HEK293T (cell line): ENCODE measurements at places on chromosomes 5 and 9.

- DNase-seq: no peak
Observed at GRCh38 chr5:14181299-14181968, 38.3 kb downstream of the TRIO start.

DNA sequence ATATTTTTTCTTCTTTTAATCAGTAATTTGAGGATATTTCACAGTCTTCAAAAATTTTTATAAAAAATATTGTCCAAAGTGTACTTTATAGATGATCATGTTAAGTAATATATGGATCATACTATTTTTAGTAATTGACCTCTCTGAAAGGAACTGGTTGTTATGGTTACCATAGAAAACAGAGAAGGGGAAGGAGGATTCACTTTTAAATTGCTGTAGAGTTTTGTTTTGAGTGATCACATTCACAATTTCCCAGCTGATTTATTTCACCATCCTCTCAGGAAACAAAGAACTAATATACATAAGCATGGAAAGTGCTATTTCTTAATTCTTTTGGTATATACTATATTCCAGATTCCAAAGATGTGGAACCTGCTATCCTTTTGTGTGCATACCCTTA is 56.5 kb upstream of the NREP start:
- DNase-seq: no peak

DNA sequence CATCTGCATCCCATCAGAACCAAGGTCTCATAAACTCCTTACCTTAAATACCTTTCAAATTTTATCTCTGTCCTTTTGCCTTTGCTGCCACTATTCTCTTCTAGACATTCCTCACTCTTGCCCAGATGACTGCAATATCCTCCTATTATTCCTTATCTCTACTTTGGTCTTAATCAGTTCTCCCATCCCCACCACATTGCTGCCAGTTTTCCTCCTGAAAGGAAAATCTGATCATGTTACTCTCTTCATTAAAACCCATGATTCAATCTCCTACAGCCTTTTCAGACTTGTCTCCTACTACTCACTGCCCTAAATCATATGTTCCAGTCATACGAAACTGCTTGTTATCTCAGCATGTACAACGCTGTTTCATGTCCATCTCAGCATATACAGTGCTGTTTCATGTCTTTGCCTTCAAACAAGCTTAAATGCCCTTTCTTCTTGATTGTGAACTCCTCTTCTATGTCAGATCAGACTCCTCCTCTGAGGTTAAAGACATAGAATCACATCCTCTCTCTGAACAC is 152.6 kb upstream of the FST start:
- no peak for DNase-seq

- DNase-seq: no peak
Observed at GRCh38 chr5:18323891-18324290, 689.6 kb downstream of the TAF11L14 start.

- DNase-seq: no peak
Observed at GRCh38 chr9:119761812-119762211, 392.6 kb upstream of the BRINP1 start.

DNA sequence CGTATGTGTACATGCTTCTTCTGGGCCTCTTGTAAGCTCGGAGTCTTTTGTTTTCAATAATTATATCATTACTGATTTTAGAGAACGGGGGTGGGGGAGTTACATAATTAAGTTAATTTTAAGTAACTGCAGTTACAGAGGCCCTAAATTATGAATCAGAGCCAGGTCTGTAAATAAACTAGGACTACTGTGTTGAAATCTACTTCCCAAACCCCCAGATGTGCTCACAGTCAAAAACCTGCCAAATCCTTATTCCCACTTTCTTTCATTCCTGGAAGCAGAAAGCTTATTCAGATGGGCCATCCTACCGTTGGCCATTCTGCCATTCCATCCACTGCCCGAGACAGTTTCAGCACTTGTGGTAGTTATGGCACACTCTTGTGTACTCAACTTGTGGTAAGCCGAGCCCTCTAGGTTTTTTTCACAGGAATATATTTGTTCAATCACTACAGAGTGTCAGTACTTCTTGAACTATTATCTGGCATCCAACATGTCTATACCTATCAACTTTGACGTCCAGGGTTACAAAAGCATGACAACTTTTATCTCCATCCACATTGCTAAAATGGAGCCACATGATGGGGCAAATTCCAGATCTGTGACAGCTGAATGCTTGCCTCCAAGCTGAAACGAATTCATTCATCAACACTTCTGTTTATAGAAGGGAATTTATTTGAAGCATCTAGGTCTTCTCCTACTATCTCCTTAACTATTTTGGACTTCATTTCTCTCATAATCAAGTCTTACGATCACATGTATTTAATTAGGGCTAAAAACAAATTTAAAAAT is 37.8 kb downstream of the GLRX start:
- DNase-seq: no peak

- no peak for DNase-seq
Observed at GRCh38 chr5:91219091-91219802, 163.9 kb downstream of the ARRDC3 start.

- DNase-seq: no peak
Observed at GRCh38 chr5:125152044-125152443, 405.6 kb upstream of the ZNF608 start.

DNA sequence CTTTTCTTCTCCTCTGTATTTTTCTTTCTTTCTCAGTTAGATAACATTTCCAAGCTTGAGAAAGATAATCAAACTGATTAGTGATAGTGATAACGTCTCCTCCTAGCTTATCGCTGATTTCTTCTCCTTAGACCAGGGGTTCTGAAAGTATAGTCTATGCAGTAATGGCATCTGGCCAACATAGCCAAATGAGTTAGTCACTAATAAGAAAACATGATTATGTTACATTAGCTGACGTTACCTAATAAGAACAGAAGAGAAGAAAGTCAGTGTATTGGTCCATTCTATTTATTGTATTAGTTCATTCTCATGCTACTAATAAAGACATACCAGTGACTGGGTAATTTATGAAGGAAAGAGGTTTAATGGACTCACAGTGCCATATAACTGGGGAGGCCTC is 111.2 kb downstream of the STRBP start:
- no peak for DNase-seq

DNA sequence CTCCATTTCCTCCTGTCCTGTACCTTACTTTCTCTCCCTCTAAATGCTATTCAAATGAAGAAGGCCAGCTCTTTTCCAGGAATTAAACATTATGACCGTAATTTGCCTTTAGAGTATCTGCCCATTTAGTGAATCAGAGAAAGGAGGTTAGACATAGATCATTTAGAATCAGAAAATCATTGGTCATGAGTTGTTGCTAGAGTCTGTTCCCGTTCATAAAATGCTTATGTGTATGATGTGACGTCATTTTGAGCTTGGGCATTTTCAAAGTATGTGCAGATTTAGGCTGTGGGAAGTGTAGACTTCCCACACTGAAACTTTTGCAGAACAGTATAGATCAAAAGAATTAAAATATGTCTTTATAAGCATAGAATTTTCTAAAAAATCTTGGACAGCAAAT is 163.0 kb downstream of the ALDH1A1 start:
- no peak for DNase-seq

- peak; percentile 47 for DNase-seq
Observed at GRCh38 chr9:1083325-1083913, 33.3 kb downstream of the DMRT2 start.

GRCh38 chr5:32384621-32385020 is 59.9 kb downstream of the ZFR start:
- DNase-seq: no peak

GRCh38 chr5:16169550-16169949 is 10.0 kb downstream of the MARCHF11 start:
- DNase-seq: no peak

GRCh38 chr5:113331209-113331551 is 103.6 kb downstream of the TSSK1B start:
- no peak for DNase-seq

DNA sequence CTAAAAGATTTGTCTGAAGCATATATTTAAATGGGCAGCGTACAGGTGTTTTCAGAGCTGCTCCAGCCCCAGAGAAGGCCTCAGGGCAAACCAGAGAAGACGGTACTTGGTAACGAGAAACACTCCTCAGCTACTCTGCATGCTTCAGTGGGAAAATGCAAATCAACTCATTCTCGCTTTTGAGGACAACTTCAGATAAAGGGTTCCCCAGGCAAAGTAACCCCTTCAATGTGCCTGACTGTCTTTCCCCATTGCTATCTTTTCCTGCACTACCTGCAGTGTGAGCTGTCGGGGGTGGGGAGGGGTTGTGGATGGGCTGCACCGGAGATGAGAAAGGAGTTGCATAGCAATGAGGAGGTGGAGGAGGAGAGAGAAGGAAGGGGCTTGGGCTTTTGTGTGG is 339.7 kb upstream of the CLINT1 start:
- no peak for DNase-seq

- DNase-seq: no peak
Observed at GRCh38 chr5:67166460-67167285, 29.9 kb downstream of the CD180 start.
